ENCODE measurements at places on chromosomes 1 and 21.

DNA sequence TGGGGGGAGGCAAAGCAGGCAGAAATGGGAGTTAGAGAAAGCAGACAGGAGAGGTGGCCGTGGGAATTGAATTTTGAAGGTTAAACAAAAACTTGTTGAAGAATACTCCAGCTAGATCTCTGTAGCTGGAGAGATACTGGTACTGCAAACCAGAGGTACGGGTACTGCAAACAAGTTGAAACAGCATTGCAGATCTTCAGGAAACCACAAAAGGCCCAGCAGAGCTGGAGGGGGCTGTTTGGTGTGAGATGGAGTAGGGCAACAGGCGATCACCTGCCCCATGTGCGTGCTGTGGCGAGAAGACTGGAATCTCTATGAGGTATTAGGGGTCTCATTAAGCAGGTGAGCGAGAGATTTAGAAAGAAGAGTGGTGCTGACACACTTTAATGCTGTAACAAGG is 77.7 kb upstream of the RGS4 start:
- no peak for DNase-seq

DNA sequence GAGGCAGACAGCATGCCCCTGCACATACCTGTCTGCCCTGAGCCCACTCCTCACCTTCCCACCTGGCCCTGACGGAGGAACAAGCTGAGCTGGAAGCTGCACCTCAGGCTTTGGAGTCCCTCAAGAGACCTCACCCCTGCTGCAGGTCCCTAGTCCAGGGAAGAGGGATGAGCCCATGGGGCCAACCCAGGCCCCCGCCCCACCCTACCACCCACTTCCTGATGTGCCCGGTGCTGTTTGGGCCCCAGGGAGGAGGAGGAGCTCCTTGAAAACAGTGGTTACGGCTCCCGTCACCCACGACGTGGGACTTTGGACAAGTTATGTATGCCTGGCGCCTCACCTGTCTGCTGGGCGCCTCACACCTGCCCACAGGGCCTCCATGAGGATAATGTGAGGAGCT is 250.2 kb downstream of the NPHP4 start:
- DNase-seq: no peak

GRCh38 chr21:42258150-42258884 is 39.4 kb downstream of the ABCG1 start:
- peak; percentile 75 for DNase-seq

DNA sequence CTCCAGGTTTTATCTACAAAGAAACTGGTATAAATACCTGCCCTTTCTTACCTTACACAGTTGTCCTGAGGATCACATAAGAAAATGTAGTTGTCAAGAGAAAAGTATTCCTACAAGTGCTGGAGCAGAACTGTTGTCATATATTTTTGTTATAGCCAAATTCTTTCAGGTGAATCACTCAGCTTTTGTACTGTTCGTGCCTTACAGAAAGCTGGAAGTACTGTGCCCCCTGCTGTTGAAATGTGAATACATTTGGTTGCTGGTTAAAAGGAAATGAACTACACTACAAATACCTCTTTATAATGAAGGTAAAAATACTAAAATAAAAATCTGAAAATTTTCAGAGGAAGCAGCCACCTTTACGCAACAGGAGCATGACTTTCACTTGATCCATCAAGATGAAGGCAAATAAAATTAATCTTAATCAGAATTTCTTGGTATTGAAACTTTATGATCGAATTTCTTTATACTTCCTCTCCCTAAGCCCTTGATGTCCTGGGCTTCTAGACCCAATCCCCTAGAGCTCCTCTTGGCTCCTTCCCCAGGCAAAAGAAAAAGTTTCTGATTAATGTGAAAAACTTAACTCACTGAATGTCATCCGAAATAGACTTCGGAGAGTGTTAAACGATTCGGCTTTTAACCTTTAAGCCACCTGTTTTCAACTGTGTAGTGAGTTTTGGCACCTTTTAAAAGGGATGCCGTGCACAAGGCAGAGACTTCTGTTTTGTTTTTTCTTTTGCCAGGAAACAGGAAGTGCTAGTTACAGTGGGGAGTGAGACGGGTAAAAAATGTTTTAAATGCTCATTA is 12.5 kb downstream of the CHML start:
- DNase-seq: no peak

DNA sequence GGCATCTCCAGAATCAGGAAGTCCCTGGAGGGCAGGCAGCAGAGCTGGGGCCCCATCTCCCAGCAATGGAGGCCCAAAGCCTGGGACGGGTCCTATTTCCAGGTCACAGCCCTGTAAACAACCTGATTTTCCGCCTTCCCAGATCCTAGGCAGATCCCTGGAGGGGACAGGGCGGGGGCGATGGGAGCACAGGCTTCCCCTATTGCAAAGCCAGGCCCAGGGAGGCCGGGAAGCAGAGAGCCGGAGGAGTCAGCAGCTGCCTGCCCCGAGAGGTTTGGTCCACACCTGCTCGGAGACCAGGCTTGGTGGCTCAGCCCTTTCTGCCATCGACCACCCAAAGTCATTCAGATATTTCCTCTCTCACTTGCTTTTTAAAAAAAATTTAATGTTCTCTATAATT is 29.2 kb downstream of the CASZ1 start:
- DNase-seq: no peak

DNA sequence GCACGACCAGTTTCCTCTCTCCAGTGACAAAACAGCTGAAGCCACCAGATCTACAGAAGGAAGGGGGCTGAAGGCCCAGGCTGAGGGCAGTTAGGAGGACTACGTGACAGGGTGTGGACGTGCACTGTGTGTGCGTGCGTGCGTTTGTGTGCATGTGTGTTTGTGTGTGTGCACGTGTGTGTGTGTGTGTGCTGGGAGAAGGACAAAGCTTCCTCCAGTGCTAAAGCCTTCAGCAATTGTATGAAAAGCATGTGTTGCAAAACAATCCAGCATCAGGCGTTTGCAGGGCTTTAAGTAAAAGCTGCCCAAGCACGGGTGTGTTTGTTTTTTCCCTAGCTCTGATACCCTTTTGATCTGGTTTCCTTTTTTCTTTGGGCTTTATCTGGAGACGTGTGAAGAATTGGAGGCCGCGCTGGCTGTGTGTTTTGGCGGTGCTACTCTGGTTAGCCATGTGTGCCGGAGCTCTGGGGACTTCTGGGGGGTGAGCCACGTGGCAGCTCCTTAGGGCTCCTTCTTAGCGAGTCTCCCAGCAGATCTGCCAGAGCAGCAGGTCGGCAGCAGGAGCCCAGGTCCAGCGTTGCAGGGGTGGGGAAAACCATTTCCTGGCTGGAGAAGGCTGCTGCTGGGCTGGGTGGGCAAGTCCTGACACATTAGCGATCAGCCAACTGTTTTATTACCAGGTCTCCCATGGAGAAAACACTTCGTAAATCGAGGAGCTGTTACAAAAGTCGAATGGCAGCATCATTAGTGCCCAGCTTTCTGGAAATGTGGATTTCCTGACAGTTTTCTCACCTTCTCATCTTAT is 73.4 kb downstream of the UCK2 start:
- no peak for DNase-seq

GRCh38 chr1:53678507-53678906 is 60.5 kb downstream of the GLIS1 start:
- no peak for DNase-seq

- DNase-seq: no peak
Observed at GRCh38 chr1:60886793-60887331, 195.5 kb upstream of the NFIA start.

DNA sequence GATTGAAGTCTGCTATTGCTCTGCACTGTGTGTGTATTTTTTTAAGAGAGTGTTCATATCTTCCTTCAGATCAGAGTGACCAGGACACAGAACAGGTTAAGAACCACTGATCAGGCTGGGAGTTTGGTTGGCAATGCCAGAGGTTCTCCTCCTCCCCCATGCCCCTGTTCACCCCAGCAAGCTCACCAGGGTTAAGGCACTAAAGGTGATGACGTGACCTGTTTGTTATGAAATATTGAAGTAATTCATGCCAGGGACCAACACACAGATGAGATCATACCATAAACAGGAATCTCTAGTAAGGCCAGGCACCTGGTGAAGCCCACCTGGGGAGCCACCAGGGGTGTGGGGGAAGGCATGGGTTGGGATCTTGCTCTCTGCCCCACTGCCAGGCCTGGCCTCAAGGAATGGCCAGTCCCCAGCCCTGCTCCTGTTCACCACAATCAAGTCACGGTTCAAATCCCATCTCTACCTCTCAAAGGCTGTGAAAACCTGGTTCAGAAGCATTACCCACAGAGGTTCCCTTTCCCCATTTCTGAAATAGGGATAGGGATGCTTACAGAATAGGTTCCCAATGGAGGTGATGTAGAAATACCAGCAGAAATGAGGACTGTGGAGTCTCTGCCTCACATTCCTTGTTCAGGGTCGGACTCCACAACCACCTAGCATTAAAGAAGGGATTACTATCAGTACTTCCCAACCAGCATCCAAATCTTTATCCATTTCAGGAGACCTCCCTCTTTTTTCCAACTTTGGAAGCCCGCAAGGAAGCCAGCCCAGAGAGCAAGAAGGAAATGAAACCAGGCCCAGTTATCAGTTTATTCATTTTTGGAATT is 2.4 kb downstream of the ID3 start:
- no peak for DNase-seq

GRCh38 chr1:156645056-156645455 is 3.1 kb downstream of the BCAN start:
- no peak for DNase-seq

GRCh38 chr1:31596737-31597097 is 20.4 kb downstream of the TINAGL1 start:
- DNase-seq: no peak

GRCh38 chr1:28591708-28592320 is at the start of gene RAB42:
RAB42 (plus strand) TSS chr1:28592265; CDS start chr1:28592512, 247 bp downstream.
- no peak for DNase-seq

- no peak for DNase-seq
Observed at GRCh38 chr1:206794294-206794908, 22.1 kb upstream of the IL10 start.

DNA sequence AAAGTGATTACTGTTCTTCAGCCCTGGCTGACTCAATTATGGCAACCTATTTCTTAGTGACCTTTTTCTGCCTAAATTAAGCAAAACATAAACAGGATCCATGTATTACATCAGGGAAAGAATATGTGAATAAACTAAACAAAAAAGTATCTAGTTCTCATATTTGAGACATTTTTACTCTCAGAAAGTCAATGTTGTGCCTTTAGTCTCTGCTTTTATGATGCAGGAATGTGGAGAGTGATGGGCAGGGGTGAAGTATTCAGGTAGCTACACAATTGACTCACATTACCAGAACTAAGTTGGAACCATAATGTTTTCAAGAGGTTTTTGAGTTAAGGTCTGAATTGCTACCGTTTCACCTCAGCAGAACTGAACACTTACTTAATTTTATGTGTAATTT is 462.7 kb upstream of the CXADR start:
- no peak for DNase-seq

GRCh38 chr1:50651476-50652263 is 228.4 kb upstream of the DMRTA2 start:
- DNase-seq: no peak

DNA sequence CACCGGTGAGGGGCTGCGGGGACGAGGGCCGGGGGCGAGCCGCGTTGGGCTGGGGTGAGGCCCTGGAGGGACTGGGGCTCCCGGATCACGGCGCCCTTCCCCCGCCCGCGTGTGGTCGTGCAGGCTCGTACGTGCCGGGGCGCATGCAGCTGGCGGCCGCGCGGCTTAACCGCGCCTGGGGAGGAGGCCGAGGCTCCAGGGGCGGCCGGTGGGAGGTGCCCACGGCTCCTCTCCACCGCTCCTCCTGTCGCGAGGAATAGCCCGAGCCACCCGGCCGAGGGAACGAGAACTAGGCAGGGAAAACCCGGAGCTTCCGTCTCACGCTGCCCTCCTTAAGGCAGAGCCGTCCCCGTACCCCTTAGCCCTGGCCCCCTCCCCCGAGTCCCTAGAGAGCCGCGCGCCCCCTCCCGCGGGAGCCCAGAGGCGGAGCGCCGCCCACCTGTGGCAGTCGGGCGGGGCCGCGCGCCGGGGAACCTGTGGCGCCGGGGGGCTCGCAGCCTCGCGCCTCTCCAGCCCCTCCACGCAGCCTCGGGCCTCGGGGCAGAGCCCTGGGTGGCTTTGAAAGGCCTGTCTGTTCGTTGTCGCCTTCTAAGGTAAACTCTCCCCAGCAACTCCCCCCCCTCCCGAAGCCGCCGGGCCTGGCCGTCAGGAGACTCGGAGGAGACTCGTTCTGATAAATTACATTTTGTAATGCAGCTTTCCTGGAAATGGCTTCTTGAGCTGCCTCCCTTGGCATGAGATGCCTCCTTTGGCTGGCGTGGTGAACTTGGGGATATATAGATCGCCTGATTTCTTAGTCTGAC is 746 bp downstream of the AK4 start:
- DNase-seq: no peak

- DNase-seq: no peak
Observed at GRCh38 chr1:239387304-239388158, 1.2 kb downstream of the CHRM3 start.

DNA sequence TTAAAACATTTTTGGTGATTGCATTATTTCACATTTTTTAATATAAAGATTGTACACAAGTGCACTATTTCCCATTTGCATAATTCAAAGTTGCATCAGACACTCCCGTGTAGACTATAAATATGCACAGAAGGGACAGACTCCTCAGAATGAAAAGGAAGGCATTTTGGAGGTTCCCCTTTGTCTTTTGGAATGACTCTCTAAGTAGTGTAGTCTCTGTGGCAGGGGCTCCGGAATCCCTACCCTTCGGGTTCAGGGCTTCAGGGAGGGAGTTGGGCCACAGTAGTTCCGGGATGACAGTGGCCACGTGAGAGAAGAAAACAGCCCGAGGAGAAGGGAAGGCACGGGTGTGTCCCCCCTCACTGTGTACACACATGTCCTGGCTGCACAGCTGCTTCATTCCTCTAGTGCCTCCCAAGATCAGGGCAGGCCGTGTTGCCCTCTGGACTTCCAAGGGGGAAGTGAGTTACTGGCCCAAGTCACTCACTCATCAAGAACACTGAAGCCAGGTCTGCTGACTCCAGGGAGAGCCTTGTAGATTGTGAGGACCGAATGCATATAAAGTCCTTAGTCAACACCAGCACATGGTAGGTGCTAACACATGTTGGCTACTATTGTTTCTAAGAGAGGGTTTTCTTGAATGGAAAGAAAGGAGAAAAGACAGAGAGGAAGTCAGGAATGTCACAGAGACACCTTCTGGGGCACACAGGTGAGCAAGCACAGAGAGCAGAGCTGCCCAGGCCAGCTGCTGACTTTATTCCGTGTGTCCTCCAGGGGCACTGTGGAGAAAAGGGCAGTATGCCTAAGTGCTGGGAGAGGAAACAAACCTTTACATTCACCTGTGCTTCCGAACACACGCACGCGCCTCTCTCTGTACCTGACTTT is 39.8 kb downstream of the LHX4 start:
- DNase-seq: no peak

GRCh38 chr1:206472454-206472853 is 2.2 kb downstream of the IKBKE start:
- no peak for DNase-seq

DNA sequence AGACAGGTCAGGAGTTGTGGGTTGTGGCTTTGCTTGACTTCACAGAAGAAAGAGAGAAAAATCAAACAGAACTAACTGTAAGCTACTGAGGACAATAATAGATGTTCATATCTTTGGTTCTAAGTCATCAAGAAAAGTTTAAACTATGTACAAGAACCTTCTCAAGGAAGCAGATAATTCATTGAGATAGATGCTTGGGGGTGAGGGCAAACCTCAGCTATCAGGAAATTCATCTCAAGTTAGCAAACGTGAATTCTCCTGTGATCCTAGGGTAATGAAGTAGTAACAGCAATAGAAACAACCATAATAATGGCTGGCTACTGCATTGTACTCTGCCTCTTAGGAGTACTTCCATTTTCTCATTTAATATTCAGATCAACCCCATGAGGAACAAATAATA is 506.2 kb downstream of the PLPP3 start:
- DNase-seq: no peak

Data from activated CD4-positive, alpha-beta T cell treated with anti-CD3 and anti-CD28 coated beads for 24 hours (primary cell).